ENCODE measurements at places on chromosomes 7 and 10.

GRCh38 chr7:142485617-142486226 lies 227.9 kb upstream of the PRSS58 start:
- DNase-seq: no peak

DNA sequence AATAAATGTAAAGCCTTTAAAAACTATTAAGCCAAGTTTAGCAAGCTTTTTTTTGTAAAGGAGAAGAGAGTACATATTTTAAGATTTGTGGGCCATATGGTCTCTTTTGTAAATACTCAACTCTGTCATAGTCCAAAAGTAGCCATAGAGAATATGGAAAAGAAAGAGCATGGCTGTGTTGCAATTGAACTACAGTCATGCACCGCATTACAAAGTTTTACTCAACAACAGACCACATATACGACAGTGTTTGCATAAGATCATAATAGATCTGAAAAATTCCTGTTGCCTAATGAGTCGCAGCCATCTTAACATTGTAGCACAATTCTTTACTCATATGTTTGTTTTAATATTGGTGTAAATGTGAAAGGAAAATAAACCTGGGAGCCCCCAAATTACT lies 440.8 kb downstream of the HTR7 start:
- DNase-seq: no peak

GRCh38 chr7:106346678-106347217 lies 62.0 kb upstream of the NAMPT start:
- DNase-seq: no peak

- no peak for DNase-seq
Measured at GRCh38 chr7:120486164-120486563, 213.2 kb downstream of the KCND2 start.

- DNase-seq: no peak
Measured at GRCh38 chr10:74419491-74419951, 268.5 kb downstream of the ADK start.

DNA sequence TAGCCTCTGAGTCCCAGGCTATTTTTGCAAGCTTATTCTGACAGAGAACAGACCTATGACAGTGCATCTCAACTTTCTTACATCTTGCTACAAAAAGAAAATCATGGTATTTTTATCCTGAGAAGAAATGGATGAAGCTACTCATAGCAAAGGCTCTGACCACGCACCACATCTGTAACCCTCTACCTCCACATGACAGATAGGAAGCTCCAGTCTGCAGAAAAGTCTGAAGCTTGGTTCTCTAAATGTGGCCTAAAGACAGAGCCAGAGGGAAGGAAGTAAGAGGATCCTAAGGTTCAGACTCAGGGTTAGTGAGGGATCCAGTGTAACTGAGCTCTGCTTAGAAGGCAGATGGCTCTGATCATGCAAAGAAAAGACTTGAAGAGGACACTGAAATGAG lies 58.4 kb upstream of the ABCB5 start:
- DNase-seq: no peak

- DNase-seq: no peak
Measured at GRCh38 chr7:20151708-20152456, 65.3 kb downstream of the MACC1 start.

DNA sequence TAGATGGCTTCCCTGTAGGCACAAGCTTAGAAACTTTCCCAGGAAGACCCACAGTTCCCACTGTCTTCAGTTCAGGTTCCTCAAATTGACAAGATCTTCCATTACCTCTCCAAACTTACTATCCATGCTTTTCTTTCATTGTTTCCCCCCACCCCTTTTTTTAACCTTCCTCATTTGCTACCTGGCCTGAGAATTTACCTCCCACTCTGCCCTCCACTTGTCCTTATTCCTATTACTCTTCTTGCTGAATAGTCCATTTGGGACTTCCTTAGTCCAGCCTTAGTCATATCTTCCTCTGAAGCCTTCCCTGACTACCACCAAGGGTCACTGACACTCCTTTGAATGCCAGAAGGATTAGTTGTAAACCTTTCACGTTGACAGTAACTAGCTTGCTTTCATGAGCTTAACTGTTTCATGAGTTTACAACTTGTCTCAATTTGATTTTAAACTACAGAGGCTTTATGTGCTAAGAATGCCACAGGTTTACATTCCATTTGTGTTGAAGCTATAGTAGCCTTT lies 1.2 kb upstream of the CALU start:
- DNase-seq: no peak

- DNase-seq: no peak
Measured at GRCh38 chr10:110169586-110169985, 37.8 kb upstream of the MXI1 start.

- DNase-seq: no peak
Measured at GRCh38 chr7:29970158-29970557, 19.4 kb downstream of the SCRN1 start.
